ENCODE measurements at places on chromosomes 16 and 17.

DNA sequence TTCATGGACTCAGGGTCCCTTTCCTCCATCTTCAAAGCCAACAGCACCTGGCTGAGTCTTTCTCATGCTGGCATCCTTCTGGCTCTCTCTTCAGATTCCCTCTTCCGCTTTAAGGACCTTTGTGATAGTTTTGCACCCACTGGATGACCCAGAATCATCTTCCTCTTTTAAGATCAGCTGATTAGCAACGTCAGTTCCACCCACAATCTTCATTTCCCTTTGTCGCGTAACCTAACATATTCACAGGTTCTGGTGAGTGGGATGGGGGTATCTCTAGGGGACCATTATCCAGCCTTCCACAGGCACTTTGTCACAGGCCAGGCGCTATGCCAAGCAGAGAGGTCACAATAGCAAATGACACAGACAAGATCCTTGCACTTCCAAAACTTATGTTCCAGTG lies 593.8 kb downstream of the MAF start:
- DNase-seq: no peak

DNA sequence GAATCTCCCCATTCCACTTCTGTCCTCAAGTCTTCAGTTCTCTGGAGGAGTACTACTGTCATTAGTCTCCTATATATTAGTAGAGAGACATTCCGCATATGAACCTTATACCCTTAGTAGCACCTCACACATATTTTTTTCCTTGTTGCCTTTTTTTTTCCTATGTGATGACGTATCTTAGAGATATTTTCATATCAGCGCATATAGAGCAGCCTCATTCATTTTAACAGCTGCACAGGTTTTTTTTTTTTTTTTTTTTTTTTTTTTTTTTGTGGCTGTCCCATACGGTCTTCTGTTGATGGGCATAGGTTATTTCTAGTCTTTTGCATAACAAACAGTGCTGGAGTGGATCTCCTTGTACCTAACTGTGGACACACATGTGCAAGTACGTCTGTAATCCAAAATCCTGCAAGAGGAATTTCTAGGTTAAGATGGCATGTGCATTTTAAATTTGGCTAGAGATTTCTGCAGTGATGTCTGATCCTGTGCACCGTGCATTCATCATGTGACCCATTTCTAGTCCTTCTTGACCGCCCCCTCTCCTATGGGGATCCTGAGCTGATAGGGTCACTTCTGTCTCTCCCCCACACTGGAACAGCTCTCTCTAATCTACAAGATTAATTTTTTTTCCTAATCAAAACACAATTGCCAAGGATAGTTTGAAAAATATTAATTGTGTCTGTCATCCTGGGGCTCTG lies 64.8 kb downstream of the PRKCB start:
- DNase-seq: no peak

GRCh38 chr17:70855401-70856054 lies 686.2 kb downstream of the KCNJ2 start:
- no peak for DNase-seq

- no peak for DNase-seq
Measured at GRCh38 chr16:53995378-53995777, 291.2 kb downstream of the IRX3 start.

DNA sequence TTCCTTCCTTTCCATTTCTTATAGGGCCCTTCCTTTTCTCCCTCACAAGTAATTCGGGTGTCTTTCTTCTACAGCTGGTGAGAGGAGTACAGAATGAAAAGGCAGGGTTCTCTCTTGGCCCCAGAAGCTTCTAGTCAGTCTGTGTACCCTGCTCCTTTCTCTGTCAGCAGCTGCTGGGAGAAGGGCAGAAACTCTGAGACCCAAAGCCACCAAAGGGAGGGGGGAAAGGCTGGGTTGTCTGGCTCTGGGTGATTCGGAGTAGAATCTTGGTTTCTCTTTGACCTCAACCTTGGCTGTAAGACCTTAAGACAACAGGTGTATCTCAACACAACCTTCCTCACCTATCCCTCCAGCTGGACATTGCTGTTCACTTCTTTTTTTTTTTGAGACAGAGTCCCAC lies 3.3 kb upstream of the NR1D1 start:
- no peak for DNase-seq

GRCh38 chr16:87044829-87045228 lies 272.4 kb downstream of the C16orf95 start:
- DNase-seq: no peak

GRCh38 chr16:22285080-22285479 lies 12.1 kb upstream of the POLR3E start:
- DNase-seq: no peak

DNA sequence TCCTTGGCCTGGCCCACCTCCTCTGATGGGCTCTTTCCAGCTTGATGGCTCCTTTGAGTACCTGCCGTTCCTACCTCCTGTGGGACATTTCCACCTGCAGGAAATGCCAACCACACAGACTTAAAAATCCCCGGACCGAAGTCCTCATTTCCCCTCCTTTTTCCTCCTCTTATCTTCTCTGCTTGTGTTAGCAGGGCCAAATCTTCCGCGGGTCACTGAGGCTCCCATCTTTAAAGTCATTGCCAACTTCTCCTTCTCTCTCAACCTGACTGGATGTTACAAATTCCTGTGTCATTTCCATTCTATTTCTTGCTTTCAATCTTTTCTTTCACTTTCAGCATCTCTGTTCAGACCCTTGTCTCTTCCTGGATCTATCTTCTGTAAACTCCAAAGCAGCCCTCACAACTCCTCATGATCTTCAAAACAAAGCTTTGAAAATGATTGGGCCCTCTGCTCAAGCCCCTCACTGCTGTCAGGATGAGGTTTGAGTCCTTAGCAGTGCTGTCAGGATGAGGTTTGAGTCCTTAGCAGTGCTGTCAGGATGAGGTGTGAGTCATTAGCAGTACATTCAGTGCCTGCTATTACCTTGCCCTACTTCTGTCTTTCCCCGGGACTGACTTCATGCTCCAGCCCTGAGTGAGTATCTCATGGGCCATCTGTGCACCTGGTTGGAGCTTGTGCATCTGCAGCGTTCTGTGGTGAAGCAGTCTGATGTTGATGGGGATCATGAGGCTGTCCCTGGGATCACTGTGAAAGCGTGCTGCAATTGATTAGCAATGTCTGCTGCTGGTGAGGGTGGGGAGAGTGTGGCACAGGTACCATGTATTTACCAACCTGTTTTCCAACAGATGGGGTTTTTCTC lies 100.1 kb downstream of the IRF8 start:
- DNase-seq: no peak

- DNase-seq: no peak
Measured at GRCh38 chr17:58245428-58246103, 7.2 kb downstream of the LPO start.

- DNase-seq: no peak
Measured at GRCh38 chr17:21076242-21076641, 33.4 kb upstream of the USP22 start.

- no peak for DNase-seq
Measured at GRCh38 chr17:8019665-8020650, 17.5 kb downstream of the GUCY2D start.

- DNase-seq: no peak
Measured at GRCh38 chr16:87945351-87946042, 5.7 kb upstream of the BANP start.

DNA sequence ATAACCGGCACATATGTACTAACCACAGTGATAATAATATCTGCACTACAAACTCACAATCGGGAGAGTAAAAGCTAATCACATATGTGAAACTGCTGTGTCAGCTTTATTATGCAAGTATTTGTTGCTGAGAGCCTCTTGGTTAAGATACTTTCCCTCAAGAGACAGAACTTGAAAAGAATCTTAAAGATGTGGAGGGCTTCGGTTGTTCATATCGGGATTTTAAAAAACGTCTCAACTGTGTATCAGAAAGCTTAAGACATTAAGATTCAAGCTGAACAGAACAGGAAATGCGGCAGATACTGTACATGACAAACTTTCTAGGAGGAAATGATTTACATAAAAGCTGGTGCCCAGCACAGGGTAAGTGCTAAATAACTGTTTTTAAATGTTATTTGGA lies 27.5 kb upstream of the HLF start:
- DNase-seq: no peak

- peak; percentile 69 for DNase-seq
Measured at GRCh38 chr17:64635647-64636305, 26.3 kb downstream of the SMURF2 start.

DNA sequence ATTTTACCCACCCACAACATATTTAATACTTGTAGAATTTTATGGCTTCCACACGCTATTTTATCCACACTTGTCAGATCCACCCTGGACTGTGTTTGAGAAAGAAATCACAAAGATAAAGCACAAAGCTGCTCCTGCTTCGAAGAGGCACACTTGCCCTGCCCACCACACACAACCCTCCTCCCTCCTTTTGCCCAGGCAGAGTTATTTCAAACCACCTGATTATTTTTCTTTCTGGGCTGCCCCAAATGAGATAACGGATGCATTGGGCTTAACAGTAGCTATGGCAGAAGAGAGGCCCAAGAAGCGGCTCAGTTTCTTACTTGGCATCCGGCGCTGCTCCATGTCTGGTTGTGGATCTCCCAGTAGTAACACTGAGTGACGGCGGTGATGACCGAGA lies 27.2 kb downstream of the PKD1L3 start:
- no peak for DNase-seq

GRCh38 chr17:76892329-76892728 lies 24.1 kb downstream of the MGAT5B start:
- no peak for DNase-seq

DNA sequence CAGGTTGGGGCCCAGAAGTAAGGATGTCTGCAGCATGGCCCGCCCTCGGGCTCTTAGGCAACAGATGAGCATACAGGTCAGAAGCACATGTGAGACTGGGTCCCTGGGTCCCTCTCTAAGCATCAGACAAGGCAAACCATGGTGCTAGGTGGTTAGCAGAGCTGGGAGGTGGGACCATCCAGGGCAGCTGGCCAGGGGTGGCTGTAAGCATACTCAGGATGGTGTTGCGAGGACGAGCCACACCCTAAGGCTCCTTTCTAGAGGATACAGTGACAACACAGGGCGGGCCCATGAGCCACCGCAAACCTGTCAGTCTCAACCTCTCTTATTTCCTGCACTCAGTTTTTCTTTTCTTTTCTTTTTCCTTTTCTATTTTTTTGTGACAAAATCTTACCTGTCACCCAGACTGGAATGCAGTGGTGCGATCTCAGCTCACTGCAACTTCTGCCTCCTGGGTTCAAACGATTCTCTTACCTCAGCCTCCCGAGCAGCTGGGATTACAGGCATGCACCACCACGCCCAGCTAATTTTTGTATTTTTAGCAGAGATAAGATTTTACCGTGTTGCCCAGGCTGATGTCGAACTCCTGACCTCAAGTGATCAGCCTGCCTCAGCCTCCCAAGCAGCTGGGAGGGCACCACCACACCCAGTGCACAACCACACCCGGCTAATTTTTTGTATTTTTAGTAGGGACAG lies 3.6 kb downstream of the FA2H start:
- DNase-seq: no peak

GRCh38 chr17:74768069-74768762 lies 7.9 kb downstream of the NAT9 start:
- DNase-seq: peak; percentile 77

GRCh38 chr16:58094791-58095574 lies 34.2 kb downstream of the CFAP20 start:
- DNase-seq: no peak

DNA sequence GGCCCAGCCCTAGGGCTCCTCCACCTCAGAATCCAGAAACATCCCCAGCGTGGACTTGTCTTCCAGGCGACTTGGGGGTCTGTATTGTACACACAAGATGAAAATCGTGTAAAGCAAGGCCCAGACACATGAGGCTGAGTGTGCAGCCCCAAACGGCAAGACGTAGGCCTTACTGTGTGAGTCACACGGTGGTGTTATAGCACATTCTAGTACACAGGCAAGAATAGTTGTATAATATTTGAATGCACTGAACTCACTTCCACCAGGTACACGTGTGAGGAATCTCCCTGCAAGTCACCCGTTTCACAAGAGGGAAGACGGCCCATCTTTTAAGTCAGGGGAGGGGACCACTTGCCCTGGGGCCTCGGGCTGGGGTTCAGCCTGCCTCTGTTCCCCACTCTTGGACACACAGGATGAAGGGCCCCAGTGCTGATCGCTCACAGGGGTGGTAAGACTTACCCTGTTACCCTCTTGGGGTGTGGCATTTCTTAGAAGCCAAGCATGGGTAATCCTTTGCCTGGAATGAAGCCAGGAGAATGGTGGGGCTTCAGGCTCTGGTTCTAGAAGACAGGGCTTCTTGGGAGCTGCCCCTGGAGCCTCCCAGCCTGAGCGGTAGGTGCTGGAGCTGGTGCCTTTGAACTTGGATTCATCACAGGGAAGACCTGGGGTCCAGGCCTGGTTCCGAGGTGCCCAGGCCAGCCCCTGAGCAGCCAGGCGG lies 71.3 kb downstream of the SREBF1 start:
- DNase-seq: no peak

GRCh38 chr16:73915140-73915539 lies 381.5 kb upstream of the PSMD7 start:
- no peak for DNase-seq

GRCh38 chr17:7459961-7460545 lies 15.2 kb downstream of the CHRNB1 start:
- no peak for DNase-seq

GRCh38 chr16:29139261-29139802 lies 154.5 kb downstream of the LAT start:
- DNase-seq: no peak

DNA sequence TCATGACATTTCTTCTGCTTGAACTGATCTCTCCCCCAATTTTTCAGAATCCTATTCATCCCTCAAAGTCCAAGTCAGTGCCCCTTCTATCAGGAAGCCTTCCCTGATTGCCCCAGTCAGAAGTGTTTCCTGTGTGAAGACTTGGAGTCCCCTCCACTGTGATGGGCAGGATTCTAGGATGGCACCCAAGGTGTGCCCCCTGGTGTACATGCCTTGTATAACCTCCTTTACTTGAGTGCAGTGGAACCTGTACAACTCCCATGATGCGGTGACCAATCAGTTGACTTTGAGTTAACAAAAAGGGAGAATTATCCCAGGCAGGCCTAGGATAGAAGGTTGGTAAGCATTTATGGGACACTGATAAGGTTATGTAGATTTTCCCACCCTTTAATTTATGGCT lies 23.4 kb downstream of the MYH13 start:
- DNase-seq: no peak

GRCh38 chr16:4801051-4801961 lies 1.1 kb downstream of the ROGDI start:
- DNase-seq: no peak

GRCh38 chr16:7343243-7343642 lies 10.6 kb downstream of the RBFOX1 start:
- no peak for DNase-seq

DNA sequence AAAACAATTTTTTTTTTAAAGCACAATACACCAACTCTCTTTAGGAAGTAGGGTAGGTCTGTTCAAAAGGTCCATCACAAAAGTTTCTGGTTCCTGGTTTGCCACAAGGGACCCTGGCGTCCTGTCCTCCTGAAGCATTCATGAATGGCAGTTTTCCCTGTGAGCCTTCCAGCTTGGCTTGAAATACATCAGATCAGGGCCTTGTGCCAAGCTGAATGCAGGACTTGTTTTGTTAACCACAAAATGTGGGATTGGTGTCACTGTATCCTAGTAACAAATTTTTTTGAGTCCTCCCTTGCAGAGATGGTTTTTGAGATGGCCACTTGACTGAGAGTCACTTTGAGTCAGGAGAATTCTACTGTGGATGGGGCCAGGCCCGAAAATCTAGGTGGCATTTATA lies 3.9 kb downstream of the GNAO1 start:
- DNase-seq: no peak

GRCh38 chr17:82077617-82078358 lies 12.2 kb upstream of the DUS1L start:
- DNase-seq: no peak

GRCh38 chr16:72924927-72925630 lies 122.8 kb downstream of the ZFHX3 start:
- no peak for DNase-seq

All from GM04504 (cell line).